Right cardiac atrium (tissue), 5 donors: ENCODE measurements at places on chromosomes 1 and 21. TPM values are rescaled to one million over a fixed set of nuclear protein-coding genes. Genes with fewer than 3 reads are reported as not detected.

DNA sequence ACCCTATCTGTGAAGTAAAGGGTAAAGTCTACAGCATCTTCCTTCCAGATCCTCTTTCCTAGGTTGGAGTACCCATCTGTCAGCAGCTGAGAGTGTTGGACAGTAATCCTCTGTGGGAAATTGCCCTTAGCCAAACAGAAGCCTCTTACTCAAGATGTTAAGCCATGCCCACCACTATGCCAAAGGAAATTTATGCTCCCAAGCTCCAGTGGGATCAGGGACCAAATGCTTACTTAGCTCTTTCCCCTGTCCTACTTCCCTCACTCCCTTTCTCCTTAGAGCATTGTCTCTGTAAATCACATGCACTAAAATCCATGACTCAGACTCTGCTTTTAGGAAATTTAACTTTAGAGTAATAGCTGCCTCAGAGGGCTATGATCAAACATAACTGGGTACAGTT, 254.0 kb downstream of the BRINP2 start:
- no peak for DNase-seq

Gene TNFAIP8L2
- total RNA-seq, result 2.1 TPM

Gene SPATA46
- not detected for total RNA-seq

Gene SPRR1B
- total RNA-seq, result not detected

Gene ZNF672
- 52.7 TPM for total RNA-seq

Gene PYHIN1
- 0.66 TPM for total RNA-seq
